ENCODE measurements at places on chromosomes 1 and 21.

DNA sequence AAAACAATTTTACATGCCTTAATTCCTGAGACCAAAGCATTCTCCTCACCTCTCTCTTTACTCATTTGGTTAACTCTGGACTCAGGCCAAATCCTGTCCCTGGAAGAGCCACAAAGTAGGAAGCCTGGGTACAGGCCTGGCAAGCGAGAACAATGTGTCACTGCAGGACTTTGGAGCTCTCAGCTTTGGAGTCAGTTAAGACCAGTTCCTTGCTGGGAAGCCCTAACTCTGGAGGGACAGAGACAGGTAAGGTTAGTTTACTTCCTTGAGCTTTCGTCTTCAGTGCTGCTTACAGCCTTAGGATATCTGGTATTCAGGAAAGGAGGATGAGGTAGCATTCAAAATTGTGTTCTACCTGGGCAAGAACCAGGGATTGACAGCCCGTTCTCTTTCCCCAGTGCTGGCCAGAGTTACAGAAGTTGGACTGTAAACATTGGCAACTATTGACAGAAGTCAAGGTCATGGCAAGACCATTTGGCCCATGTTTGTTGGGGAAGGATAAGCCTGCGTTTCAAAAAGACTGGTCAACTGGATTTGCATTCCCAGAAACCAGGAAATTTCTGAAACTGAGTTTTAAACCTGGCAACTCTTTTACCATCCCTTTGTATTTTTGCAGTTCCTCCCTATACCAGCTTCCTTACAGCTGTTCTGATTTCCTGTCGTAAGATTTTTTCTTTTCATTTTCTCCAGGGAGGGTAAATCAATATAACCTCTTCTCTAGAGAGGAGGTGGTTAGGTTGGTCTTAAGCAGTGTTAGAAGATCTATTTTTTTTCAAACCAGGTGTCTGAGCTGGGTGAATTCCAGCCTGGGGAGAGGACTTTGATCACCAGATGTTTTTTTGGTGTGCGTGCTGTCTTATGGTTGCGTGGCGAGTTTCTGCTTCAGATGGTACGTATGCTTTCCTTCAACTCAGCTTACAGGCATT lies at the start of gene C4BPB:
Gene C4BPB (plus strand): TSS at position 160 of the 926 bp plus-strand sequence. CDS start 672 bp downstream, at position 832.
- no peak for DNase-seq

DNA sequence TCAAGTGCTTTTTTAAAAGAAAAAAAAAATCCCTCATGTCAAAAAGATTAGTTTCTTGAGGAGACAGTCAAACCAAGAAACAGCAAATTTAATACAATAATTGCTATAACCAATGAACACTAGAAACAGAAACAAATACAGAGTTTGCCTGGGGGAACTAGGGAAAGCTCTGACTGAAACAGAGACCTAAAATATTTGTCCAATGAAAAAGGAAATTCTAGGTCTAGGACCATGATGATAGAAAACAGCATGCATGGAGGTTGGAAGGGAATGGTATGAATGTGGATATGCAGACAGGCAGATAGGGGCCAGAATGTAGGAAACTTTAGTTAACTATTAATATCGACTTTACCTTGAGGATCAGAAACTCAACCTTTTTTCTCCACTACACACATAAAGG lies 31.4 kb downstream of the RNF115 start:
- DNase-seq, result no peak

GRCh38 chr1:20154301-20154831 lies 15.2 kb downstream of the PLA2G2F start:
- DNase-seq, result no peak

DNA sequence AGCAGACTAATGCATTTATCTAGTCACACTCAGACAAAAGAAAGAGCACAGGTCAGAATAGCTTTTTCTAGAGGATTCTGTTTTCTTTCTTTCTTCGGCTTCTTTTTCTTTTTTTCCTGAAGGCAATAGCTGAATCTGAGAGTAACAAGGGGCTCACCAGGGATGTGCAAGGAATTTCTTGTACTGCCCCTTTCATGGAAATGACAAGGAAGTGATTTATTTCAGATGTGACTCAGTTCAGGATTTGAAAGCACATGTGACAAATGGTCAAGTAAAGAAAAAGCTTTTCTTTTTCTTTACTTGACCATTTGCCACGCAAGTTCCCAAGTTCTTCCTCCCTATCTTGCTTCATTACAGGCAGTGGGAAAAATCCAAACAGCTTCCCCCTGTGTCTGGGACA lies 202.0 kb downstream of the GABPA start:
- no peak for DNase-seq

- no peak for DNase-seq
Measured at GRCh38 chr1:111251570-111251969, 24.1 kb downstream of the CHI3L2 start.

- no peak for DNase-seq
Measured at GRCh38 chr21:34276711-34277425, 86.9 kb upstream of the KCNE2 start.

GRCh38 chr1:44059212-44059611 lies 27.9 kb upstream of the SLC6A9 start:
- DNase-seq, result no peak

- no peak for DNase-seq
Measured at GRCh38 chr1:22223176-22223575, 80.3 kb upstream of the WNT4 start.

DNA sequence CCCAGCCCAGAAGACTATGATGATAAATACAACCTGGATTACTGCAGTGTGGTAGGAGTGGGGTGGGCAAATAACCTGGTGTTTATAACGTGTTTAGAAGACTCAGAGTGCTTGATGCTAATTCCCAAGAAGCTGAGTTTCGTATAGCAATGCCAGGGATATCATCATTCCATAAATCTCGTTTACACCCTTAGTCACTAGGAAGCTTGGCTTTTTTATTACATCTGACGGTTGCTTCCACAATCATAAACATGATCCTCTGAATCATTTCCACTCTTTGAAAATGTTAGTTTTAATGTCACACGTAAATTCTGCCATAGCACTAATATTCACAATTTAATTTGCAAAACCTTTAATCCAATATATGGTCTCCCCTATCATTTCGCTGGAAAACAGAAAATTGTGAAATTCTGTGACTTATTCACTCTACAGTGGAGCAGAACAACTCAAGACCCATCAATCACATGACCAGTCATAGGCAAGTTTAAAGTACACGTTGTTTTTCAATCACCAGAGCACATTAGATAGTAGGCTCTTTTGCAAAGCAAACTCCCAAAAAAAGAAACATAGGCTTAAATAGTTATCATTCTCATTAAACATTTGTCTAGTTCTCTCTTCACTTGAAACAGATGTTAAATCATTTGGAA lies 321.0 kb downstream of the LTN1 start:
- no peak for DNase-seq

DNA sequence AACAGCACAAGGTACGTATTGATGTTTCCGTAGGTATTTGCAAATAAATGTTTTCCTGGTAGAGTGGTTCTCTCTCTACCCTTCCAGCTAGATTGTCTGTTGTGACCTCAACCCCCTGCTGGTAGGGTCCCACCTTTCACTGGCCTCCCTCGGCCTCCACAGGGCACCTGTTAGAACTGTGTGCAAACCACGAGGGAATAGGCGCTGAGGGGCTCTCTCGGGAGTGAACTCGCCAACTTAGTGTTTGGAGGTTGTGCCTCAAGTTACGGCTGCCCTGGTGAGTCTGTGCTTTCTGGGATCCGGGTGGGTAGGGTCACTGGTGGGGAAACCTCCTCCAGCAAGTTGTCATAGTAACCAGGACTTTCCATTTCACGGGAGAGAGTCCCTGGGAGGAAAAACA lies 204.7 kb upstream of the EDN2 start:
- DNase-seq, result no peak

- no peak for DNase-seq
Measured at GRCh38 chr1:219365451-219365850, 191.8 kb downstream of the LYPLAL1 start.

- DNase-seq, result peak; percentile 30
Measured at GRCh38 chr1:93288558-93288957, 57.1 kb upstream of the DR1 start.

Data from NCI-H1105 (cell line).